Non-pigmented ciliary epithelial cell (primary cell): ENCODE measurements at places on chromosomes 12 and 14.

DNA sequence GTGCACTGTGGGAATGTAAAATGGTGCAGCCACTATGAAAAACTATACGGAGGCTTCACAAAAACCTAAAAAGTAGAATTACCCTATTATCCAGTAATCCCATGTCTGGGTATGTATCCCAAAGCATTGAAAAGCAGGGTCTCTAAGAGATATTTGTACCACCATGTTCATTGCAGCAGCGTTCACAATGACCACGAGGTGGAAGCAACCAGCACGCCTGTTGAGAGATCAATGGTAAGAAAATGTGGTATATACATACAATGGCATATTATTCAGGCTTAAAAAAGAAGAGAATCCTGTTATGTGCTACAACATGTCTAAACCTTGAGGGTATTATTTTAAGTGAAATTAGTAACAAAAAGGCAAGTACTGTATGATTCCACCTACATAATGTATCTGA lies 910 bp upstream of the NOPCHAP1 start:
- no peak for DNase-seq

- DNase-seq, result peak; percentile 99
Observed at GRCh38 chr12:20212658-20213555, 155.4 kb upstream of the PDE3A start.

- no peak for DNase-seq
Observed at GRCh38 chr14:101459551-101459900, 101.8 kb upstream of the DIO3 start.

DNA sequence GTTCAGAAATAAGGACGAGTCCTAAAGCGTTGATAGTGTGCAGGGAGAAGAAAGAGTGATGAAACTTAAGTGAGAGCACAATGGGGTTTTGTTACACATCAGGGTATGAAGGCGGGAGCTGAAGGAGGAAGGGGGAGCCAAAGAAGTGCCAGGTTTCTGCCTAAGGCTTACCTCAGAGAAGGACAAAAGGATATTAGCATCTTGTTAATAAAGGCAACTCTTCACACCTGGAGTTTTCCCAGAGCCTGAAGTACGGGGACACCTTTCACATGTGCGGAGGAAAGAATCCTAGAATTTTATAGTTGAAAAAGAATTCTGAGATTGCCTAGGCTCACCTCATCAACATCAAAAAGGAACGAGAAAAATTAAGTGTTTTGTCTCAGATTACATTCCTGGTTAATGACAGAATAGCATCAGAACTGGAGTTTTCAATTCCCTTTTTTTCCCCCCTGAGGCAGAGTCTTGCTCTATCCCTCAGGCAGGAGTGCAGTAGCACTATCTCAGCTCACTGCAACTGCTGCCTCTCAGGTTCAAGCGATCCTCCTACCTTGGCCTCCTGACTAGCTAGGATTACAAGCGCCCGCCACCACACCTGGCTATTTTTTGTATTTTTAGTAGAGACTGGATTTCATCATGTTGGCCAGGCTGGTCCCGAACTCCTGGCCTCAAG lies 2.2 kb upstream of the SAV1 start:
- DNase-seq, result no peak

DNA sequence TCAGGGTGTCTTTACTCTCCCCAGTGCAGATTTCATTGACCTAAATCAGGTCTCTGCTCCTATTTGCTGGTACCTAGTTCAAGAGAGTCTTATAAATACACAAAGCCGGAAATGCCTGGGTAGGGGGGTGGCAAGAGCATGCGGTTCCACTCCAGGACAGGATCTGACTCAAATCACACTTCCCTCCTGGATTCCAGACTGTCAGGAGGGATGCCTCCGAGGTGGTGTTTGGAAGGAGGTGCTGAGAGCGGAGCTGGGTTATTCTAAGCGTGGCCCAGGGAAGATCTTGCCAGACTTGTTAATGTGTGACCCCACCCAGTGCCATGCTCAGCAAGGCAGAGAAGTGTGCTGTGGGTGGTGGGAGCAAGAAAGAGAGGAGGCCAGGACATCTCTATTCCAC lies 49.8 kb downstream of the B4GALNT3 start:
- DNase-seq, result no peak

GRCh38 chr12:116855744-116856470 lies 25.3 kb downstream of the HRK start:
- no peak for DNase-seq

DNA sequence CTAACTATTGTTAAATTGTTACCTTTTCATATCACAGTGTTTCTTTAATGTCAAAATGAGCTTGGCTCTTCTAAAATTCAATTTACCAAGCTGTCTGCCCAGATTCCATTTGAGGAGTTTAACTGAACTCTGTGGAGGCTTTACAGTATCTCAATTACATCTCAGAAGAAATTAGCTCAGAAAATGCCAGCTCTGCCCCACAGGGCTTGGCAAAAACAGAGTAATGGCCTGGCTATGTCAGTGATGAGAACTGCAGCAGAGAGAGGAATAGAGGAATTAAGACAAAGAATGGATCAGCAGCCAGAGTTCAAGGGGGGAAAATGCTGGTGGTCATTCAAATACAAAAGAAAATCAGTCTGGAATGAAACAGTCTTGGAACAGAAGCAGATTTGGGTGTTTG lies 15.8 kb upstream of the TMTC1 start:
- DNase-seq, result no peak

DNA sequence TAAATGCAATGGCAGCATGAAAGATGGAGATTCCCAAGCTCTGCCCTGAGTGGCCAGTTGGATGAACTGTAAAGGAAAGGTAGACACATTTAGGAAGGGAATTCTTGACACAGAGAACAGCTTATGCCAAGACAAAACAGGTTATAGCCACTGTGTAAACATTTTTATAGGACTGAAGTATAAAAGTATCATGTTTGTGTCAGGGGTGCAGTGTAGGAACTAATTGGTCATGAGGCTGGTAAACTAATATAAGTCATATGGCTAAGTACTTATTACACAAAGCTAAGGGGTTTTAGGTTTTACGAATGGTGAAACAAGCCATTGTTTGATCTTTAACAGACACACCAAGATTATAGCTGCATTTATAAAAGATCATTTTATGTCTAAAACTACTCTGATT lies 207.7 kb upstream of the SLC16A7 start:
- DNase-seq, result no peak

- no peak for DNase-seq
Observed at GRCh38 chr12:32305163-32305562, 94.2 kb upstream of the FGD4 start.

DNA sequence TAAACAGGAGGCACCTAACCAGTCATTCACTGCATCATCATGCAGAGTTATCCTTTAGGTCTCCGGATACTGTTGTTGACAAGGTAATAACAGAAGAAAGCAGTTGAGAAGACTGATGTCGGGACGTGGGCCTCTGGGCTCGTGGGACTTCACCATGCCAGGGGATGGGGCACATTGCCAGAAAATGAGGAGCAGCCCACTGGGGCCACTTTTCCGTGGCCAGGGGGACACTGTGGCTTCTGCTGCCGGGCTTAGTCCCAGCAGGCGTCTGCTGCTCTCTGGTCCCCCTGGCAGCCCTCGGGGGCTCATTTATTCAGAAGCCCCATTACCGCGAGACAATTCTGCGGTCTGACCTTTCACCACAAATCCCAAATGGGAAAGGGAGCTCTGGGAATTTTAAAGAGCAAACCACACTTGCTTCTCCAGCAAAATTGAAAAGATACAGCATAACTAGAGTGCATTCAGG lies 201.2 kb downstream of the DAD1 start:
- DNase-seq, result no peak

DNA sequence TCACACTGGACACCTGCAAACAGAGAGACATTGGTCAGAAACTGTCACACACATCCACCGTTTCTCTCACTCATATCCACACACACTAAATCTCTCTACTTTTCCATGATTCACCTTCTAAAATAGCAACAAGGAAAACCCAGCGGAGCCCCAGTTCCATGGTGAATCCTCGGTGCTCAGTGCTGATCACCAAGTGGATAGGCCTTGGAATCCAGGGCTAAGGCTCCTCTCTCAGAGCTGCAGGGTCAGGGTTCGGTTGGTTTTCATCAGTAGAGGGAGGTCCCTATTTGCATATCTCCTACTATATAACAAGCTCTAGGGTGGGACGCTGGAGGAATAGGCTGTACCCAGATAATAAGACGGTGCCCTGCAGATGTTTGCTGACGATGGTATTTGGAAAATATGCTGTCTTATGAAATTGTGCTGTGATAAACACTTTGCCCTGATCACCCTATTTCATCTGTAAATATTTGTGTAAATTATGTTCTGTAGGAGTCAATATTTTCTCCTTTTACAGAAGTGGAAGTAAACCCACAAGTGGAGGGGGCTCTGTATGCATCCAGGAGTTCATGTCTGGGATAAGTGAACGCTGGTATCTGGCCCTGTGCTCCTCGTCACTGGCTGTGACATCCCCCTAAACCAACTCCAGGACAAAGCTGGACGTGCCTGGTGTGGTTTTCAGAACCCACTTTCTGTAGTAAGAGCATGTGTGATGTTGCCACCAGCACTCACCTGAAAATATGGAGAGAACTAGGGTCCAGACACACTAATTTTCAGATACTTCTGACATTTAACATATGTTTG lies 709.2 kb downstream of the TMEM121 start:
- DNase-seq, result no peak

DNA sequence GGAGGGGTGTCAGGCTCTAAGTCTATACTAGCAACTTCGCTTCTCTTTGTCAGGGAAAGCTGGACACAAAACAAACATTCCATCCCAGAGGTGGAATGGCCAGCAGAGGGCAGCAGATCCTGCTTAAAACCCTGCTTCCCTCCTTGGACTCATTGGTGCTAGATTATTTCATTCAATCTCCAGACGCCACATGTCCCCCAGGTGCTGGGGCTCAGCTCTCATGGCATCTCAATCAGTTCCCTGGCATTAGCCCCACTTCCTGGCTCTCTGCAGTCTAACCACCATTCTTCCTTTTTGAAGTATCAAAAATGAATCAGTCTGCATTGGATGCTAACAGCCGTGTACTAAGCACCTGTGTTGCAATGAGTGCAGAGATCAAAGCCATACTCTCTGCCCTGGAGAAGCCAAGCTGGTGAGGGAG lies 8.1 kb upstream of the PPP1R1A start:
- DNase-seq, result peak; percentile 23

DNA sequence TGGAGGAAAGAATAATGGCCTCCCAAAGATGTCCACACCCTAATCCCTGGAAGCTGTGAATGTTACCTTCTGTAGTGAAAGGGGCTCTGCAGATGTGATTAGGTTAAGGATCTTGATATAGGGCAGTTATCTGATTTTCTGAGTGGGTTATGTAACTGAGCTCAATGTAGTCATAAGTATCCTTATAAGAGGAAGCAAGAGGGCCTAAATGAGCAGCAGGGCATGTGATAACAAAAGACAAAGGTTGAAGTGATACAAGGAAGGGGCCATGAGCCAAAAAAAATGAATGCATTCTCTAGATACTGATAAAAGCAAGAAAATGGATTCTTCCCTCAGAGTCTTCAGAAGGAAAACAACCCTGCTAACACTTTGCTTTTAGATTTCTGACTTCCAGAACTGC lies 78.8 kb downstream of the OSBPL8 start:
- no peak for DNase-seq

DNA sequence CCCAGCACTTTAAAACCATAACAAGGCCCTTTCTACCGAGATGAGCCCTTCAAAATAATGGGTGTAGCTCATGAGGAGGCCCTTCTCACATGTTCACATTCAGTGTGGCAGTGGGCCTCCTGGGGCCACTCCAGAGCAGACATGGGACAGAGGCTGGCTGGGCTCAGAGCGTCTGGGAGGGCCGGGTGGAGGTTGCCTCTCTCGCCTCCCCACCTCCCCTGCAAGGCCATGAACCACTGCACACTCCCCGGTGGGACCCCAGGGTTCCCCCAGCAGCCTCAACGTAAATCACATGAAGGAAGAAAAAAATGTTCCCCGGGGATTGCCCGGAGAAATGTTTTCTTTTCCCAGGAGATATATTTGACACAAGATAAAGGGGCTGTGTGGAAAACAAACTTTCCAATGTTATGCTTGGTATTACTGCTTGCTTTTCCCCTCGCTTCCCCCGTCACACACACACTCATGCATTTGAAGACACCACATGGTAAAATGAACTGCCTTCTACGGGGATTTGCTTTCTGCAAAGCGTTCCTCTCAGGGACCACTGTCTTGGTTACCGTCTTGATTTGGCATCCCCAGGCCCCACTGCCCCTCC lies 190.7 kb upstream of the CCND2 start:
- no peak for DNase-seq

DNA sequence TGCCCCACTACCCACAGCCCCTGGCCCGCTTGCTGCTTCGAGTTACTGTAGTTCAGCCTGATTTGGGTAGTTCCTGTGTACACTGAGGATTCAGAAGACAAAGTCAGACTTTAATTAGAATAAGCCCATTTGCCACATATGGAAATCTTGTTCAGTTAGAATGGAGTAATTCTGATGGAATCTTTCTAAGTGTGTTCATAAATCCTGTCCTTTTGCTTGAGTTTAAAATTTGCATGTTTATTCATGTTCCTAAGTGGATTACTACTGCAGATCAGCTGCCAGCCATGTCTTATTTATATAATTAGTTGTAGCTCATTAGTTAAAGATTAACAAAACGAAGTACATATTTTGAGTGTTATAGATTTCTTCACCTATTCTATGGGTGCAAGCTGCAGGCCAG lies 504.5 kb downstream of the PCNX1 start:
- DNase-seq, result no peak

DNA sequence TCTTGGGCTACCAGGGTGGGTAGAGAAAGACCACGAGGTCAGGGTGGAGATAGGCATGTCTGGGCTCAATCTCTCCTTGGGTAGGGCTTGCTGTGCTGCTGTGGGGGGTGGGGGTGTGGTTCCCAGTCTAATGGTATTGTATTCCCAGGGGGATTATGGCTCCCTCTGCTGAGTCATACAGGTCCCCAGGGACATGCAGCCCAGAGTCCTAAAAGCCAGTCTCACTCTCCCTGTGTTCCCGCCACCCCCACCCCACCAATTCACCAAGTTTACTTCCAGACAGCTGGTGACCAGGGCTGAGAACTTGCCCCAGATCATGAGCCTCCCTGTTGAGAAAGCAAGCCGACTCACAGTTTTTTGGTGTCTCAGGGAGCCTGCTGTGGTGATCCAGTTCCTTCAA lies 367.6 kb downstream of the C12orf75 start:
- no peak for DNase-seq

GRCh38 chr12:63308671-63309070 lies 157.7 kb upstream of the AVPR1A start:
- DNase-seq, result no peak

- no peak for DNase-seq
Observed at GRCh38 chr12:80140005-80140404, 40.7 kb downstream of the OTOGL start.
